ENCODE measurements at places on chromosomes 3 and 15. TPM values are rescaled to one million over a fixed set of nuclear protein-coding genes. Genes with fewer than 3 reads are reported as not detected.

Gene CADPS
- not detected for total RNA-seq

Gene UBP1
- 52.6 TPM for total RNA-seq

Gene TRANK1
- total RNA-seq = 17.1 TPM

Gene ZDHHC23
- 5.4 TPM for total RNA-seq

Gene CHDH
- 0.41 TPM for total RNA-seq

Gene MON1A
- 7.8 TPM for total RNA-seq

Gene TGFBR2
- 36.8 TPM for total RNA-seq

Gene TMEM42
- total RNA-seq = 13.0 TPM

Gene LARP6
- 0.17 TPM for total RNA-seq

GRCh38 chr15:101246824-101247745, 4.8 kb downstream of the CHSY1 start:
- no peak for DNase-seq

DNA sequence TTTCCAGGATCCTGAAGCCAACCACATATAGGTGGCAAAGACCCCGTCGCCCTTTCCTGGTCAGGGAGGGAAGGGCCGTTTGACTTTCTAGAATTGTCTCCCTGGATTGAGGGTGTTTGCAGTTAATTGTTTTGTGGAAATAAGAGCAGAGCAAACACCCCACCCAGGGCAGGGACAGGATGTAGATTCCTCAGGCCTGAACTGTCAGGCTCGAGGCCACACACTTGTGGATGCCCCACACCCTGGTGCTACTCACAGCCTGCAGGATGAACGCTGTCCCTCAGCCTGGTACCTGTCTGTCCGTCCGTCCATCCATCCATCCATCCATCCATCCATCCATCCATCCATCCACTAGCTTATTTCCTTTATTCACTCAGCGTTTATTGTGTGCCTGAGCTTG, 29.9 kb upstream of the FLNB start:
- DNase-seq = no peak

GRCh38 chr15:68078365-68078764, 24.2 kb downstream of the PIAS1 start:
- DNase-seq = no peak

- DNase-seq = no peak
Observed at GRCh38 chr15:70704731-70705130, 58.6 kb downstream of the UACA start.

GRCh38 chr3:134339331-134339730, 34.9 kb downstream of the AMOTL2 start:
- DNase-seq = no peak

DNA sequence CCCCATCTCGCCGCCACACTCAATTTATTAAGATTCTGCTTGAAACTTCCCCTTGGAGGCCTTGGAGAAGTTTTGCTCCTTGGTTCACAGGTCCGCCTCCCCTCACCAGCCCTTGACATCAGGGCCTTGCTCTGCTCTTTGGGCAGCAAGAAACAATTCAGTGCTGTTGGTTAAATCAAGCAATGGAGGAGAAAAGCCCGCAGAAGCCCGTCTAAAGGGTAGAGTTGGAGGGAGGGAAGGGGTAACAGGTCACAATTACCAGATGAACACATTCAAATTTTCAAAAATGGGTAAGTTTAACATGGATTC, 429 bp downstream of the PARP9 start:
- DNase-seq = peak; percentile 24

- DNase-seq = no peak
Observed at GRCh38 chr15:23890218-23890617, 203.1 kb upstream of the NDN start.

GRCh38 chr3:21543380-21544075, 207.5 kb downstream of the ZNF385D start:
- DNase-seq = no peak

GRCh38 chr3:162777118-162777517, 1280.5 kb downstream of the OTOL1 start:
- no peak for DNase-seq

GRCh38 chr3:10194328-10195071, 29.8 kb downstream of the IRAK2 start:
- DNase-seq = peak; percentile 73

DNA sequence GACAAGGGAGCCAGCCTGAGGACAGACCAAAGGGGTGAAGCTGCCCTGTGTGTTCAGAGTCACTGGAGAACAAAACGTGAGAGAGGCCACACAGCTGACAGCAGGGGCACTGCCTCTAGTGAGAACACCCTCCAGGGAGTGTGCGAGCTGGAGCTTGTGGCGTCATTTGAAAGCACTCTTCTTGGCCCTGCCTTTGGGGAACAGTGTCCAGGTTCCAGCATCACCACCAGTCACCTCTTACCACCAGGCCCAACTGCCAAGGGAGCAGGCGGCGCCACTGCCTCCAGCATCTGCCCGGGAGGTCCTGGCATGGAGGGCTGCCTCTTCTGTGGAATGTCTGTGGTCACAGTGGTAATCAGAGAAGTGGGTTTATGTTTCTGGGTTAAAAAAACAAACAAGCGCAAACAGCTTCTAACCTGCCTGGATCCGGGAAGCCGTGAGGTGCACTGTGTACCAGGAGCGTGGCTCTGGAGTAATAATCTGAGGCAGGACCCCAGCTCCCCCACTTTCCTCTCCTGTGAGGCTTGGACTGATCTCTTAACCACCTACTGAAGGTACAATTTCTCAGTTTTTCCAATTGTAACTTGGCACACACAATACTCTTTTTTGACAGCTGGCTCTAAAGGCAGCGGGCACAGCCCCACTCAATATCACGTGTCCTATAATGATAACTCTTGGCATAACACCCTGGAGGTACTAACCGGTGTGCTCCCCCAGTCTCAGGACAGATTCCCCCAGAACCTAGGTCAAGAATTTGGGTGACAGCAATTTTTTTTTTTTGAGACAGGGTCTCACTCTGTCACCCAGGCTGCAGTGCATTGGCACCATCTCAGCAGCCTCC, 32.2 kb upstream of the CDCP1 start:
- DNase-seq = no peak

- no peak for DNase-seq
Observed at GRCh38 chr3:143482106-143483088, 362.8 kb downstream of the CHST2 start.

DNA sequence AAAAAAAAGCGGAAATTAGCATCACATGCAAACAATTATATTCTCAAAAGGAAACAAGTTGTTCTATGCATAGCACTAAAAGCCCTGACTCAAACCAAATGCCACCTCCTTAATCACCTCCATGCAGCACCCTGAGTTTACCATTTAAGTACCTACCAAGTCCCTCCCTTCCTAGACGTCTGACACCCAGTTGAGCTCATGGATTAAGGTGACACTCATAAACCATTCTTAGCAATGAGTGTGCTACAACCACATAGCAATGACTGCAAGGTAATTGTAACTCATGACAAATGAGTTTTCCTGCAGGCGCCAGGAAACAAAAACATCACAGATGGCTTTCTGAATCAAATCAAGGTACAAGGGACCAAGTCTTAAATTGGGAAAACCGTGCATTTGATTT, 32.0 kb downstream of the WWTR1 start:
- DNase-seq = no peak

GRCh38 chr15:51837792-51838251, 8.4 kb downstream of the TMOD3 start:
- peak; percentile 25 for DNase-seq

- DNase-seq = no peak
Observed at GRCh38 chr15:63940966-63941620, 105.2 kb downstream of the DAPK2 start.

DNA sequence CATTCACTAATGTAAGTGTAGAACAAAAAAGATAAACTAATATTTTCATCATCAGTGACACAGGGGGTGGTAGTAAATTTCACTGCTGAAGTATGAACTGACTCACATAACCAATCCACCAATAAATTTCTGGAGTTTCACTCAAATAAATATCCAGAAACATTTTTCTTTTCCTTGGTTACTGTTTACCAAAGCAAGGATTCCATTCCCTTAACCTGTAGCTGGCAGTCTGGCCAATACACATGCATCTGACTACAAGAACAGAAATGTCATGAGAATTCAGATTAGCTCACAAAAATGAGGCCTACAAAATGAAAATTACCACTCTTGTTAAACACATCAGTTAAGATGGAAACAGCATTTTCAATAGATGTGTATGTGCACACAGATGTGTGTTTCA, 80.3 kb downstream of the STAG1 start:
- no peak for DNase-seq

DNA sequence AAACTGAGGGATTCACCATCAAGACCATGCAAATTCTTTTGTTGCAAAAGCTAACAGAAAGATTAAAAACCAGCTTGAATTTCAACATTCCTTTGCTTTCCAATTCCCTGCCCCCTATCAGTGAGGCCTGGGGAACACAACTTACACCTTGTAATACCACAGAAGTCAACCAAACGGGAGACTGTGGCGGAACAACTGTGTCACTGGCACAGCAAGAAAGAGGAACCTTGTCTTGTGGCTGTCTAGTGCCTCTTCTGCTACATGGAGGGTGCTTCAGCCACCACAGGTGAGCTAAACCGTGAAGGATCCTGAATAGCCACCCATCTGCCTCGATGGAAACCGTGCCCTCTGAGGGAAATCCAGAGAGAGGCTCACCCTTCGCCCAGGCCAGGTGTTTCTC, 11.4 kb downstream of the CCDC12 start:
- peak; percentile 42 for DNase-seq

- DNase-seq = no peak
Observed at GRCh38 chr15:58726867-58727266, 22.6 kb downstream of the ADAM10 start.

GRCh38 chr15:28264166-28264565, 57.8 kb downstream of the HERC2 start:
- no peak for DNase-seq

DNA sequence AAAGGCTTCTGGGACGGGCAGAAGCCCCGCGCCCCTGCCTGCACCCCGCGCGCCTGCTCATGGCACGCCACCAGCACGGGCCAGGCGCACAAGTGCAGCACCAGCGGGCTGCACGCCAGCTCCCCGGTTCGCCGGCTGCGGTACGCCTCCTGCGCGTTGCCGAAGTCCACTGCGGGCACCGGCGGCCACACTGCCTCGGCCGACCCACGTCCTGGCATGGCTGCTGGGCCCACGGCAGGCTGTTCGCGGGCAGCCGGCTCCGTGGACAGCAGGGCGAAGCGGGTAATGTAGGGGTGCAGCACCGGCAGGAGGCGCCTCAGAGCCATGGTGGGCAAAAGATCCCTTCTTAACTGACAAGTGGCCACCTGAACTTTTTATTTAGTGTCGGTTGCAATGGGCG, 34.8 kb downstream of the MCCC1 start:
- DNase-seq = no peak

DNA sequence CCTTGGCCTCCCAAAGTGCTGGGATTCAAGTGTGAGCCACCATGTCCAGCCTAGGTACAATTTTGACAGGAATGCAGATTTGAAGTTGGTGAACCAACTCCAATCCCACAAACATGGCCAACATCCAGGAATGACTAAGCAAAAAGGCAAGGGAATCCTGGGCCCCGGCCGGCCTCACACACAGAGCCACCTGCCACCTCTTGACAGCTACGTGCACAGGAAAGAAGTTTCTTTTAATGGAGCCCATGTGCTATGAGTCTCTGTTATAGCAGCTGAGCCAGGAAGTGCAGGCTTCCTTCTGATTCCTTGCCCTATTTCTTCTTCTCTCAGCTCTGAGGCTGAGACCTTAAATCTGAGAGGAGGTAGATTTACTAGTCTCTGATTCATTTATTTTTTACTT, 8.8 kb downstream of the TMEM40 start:
- no peak for DNase-seq

Data from activated CD4-positive, alpha-beta memory T cell treated with anti-CD3 and anti-CD28 coated beads for 36 hours (primary cell).